LHCN-M2 (cell line): ENCODE measurements at places on chromosomes 2 and 18.

- DNase-seq = no peak
These were observed 175.5 kb downstream of the OTX1 start for GRCh38 chr2:63225964-63226686.

- DNase-seq = peak; percentile 93
These were observed 21.6 kb upstream of the OTX1 start for GRCh38 chr2:63029058-63029457.

- peak; percentile 76 for DNase-seq
These were observed 133.1 kb downstream of the MREG start for GRCh38 chr2:215879977-215880940.

DNA sequence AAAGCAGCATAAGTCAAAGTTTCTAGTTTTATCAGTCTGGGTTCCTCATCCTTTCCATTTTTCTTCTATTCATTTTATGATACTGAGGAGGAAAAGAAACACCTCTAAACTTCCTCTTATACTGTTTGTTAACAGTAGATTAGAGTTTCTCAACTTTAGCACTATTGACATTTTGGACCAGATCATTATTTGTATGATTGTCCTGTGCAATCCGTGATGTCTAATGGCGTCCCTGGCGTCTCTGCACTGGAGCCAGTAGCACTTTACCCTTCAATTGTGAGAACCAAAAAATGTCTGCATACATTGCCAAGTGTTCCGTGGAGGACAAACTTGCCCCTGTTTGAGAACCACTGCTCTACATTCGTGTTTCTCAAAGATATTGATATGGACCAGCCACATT lies 25.2 kb downstream of the PTPN4 start:
- DNase-seq = no peak

DNA sequence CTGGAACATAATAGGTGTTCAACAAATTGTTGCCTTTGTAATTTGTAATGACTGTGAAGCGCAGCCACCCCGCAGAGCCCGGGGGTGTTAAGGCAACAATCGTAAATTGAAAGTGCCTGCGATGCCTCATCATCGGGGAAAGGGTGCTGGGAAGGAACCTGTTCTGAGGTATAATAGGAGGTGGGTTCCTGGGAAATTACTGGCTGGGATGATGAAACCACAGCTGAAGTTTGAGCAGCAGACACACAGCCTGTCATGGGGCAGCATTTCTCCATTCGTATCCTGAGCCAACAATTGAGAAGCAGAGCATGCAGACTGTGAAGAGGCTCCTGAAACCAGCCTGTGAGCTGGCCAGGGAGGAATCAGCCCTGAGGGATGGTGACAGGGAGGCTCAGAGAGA lies 404.0 kb upstream of the MYT1L start:
- no peak for DNase-seq

DNA sequence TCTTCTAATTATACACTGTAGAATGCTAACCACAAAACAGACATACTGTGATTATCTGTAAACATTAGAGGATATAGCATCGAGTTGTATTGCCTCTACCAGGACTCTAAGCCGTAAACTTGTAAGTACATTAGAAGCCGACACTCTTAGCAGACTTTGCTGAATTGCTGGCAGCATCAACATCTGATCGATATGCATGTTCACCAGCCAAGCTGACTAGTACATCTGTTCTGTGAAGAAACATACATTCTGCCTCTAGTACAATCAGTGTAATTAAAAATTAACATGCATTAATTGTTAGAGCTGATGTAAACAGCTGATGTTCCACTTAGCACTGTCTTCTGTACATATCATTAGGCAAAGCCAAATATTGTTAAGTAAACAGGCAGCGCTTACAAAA lies 502.2 kb downstream of the NR4A2 start:
- no peak for DNase-seq

GRCh38 chr18:13051159-13051558 lies 60.0 kb downstream of the CEP192 start:
- no peak for DNase-seq

- DNase-seq = no peak
These were observed 95.7 kb downstream of the BIRC6 start for GRCh38 chr2:32452338-32453064.

DNA sequence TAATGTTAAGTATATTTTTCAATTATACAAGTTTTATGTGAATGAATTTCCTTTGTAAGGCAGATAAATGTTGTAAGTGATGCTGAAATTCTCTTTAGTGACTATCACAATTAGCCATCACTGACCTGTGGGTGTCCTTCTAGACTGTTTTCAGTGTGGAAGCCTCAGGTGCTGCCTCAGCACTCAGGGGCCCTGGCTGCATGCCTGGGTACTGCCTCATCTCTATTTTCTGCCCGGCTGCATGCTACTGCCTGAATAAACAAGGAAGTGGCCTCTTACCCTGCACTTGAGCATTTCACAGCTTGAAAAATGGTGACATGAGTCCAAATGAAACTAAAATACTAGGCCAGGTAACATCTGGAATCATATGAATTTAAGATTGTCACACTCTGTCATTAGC lies 787.6 kb upstream of the SALL3 start:
- no peak for DNase-seq

DNA sequence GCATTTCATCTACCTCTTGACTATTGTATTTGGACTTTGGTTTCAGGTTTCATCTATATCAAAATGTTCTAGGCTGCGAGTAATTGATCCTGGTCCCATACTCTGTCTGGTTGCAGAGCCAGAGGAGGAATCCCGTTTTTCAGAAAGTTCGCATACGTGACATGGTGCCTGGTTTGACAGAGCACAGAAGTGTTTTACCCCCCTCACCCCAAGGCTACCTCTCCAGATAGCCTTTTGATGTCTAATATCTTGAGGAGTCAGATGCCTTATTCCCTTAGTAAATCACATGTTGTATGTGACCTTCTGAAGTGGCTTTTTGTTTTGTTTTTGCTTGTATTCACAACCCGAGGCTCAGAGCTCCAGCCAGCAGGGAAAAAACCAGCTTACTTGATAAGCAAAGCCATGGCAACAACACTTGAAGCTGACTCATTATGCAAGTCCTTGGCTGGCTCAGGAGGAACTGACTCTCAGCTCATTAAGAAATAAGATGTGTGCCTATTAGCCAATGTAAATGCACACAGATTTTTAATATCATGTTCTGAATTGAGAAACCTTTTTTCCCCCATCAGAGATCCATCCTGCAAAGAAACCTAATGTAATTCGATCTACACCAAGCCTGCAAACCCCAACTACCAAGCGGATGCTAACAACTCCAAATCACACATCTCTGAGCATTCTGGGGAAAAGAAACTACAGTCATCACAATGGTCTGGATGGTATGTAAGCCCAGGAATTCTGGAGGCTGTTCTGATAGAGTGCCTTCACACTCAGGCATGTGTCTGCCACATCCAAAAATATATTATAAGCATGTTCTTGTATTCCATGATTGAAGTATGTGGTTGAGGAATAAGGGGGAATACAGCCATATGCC lies 41.4 kb downstream of the OXER1 start:
- DNase-seq = peak; percentile 67
